ENCODE measurements at places on chromosomes 12 and 14. TPM values are rescaled to one million over a fixed set of nuclear protein-coding genes. Genes with fewer than 3 reads are reported as not detected.
A peak's percentile ranks its signal among the peaks of the same experiment; 100 is the strongest.

The CELA1 gene
- not detected for polyA plus RNA-seq

The GMPR2 gene
- polyA plus RNA-seq = 123 TPM

The SSPN gene
- 13.4 TPM for polyA plus RNA-seq

The CIDEB gene
- polyA plus RNA-seq = 24.7 TPM

DNA sequence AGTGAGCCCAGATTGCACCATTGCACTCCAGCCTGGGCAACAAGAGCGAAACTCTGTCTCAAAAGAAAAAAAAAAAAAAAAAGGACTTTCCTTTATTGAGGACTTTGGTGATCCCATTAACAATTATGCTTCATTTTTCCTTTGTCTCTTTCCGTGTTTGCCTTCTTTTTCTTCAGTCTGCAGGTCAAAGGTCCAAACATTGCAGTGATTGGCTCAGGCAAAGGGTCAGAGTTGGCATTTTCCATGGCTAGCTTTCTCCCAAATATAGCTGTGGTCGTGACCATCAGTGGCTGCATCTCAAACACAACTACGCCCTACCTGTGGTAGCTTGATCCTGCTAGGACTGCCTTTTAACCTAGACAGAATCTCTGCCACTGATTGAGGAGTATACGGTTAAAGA, 7.0 kb upstream of the DNAL1 start:
- DNase-seq = no peak

- no peak for DNase-seq
Observed at GRCh38 chr12:98612696-98613334, 19.3 kb downstream of the SLC25A3 start.

- DNase-seq = no peak
Observed at GRCh38 chr12:24697769-24698168, 251.1 kb downstream of the BCAT1 start.

GRCh38 chr14:24436355-24437019, 6.1 kb downstream of the SDR39U1 start:
- DNase-seq = peak; percentile 55

GRCh38 chr14:47526591-47527244, 148.7 kb downstream of the MDGA2 start:
- no peak for DNase-seq

- DNase-seq = no peak
Observed at GRCh38 chr14:90999299-90999698, 61.1 kb downstream of the RPS6KA5 start.

All from renal pelvis (tissue), 12 donors.